ENCODE measurements at places on chromosomes 13 and 19.

- no peak for DNase-seq
Measured at GRCh38 chr13:112835796-112836195, 133.2 kb upstream of the MCF2L start.

DNA sequence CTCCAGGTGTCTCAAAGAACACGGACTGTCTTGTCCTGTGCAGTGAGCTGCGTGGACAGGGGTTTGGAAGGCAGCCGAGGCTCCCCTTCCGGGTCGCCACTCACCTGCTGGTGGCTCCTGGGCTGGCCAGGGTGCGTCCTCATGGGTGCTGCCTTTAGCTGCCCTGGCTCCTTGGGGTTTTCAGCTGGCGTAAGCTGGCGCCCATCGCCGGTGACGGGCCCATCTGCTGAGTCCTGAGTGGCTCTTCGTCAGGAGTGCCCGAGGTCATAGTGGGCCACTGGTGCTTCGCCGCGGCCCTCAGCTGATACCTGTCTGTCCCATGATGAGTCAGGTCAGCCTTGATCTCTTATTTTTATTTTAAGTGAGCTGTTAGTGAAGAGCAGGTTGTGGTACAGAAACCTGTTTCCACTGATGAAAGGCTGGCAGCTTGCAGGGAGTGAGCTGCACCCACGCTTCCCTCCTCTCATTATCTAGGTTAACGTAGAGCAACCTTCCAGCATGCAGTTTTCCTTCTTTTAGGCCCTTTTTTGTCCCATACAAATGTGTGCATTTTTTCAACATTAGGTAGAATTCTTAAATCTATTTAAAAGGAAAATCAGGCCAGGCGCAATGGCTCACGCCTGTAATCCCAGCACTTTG is 18.4 kb downstream of the EPN1 start:
- DNase-seq: no peak

DNA sequence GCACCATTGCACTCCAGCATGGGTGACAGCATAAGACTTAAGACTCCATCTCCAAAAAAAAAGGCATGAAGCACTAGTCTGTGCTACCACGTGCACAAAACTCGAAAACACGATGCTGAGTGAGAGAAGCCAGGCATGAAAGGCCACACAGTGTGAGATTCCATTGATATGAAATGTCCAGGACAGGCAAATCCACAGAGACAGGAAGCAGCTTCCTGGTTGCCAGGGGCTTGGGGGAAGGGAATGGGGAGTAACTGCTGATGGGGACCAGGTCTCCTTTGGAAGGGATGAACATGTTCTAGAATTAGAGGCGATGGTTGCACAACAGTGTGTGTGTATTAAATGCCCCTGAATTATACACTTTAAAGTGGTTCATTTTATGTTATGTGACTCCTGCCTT is 15.9 kb upstream of the JUND start:
- DNase-seq: no peak

- DNase-seq: peak; percentile 91
Measured at GRCh38 chr19:47573071-47574026, at the start of gene ZNF541. Gene ZNF541, minus strand, starts transcription at chr19:47573148. Its CDS starts 17,292 bp downstream, at chr19:47555856.

GRCh38 chr13:31199527-31199848 is 287 bp upstream of the B3GLCT start:
- no peak for DNase-seq

- no peak for DNase-seq
Measured at GRCh38 chr13:68066879-68067513, 836.9 kb upstream of the PCDH9 start.

GRCh38 chr19:3368848-3369336 is 2.5 kb downstream of the NFIC start:
- no peak for DNase-seq

DNA sequence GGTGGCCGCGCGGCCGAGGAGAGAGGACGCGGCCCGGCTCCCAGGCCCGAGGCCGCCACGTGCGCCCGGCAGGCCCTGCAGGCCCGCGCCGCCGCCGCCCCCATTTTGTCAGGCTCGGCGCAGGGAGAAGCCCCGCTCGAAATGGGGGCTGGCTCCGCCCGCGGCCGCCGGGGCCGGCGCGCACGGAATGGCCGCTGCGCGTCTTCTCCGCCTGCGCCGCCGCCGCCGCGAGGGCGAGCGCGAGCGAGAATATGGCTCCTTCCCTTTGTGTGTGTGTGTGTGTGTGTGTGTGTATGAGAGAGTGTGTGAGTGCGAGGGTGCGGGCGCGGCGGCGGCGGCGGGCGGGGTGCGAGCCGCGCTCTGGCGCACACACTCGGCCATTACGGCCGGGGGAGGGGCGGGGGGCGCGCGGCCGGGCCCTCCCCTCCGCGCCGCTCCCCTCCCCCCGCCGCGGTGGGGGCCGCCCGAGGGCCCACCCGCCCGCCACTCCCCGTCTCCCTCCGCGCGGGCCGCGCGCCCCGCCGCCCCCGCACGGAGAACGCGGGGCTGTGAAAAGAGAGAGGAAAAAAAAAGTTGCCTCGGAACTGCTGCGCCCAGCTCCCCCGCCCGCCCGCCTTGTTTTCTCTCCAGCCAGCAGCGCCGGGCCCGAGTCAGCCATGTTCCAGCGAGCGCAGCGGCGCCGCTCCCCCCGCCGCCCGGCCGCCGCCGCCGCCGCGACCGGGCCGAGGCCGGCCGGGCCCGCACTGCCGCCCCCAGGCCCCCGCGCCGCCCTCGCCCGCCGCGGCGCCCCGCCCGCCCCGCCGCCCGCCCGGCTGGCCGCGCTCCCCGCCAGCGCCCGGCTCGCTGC is 1.0 kb downstream of the HMGB1 start:
- peak; percentile 83 for DNase-seq

Data from CD4-positive, alpha-beta T cell treated with Interleukin-21 for 1 hour (primary cell).